Stimulated activated CD8-positive, alpha-beta memory T cell treated with anti-CD3 and anti-CD28 coated beads, Interleukin-7, amount 100 ng/mL, for 48 hours (primary cell): ENCODE measurements at places on chromosomes 4 and X.

- DNase-seq = no peak
These were observed 6.3 kb downstream of the KIAA1210 start for GRCh38 chrX:119121341-119121740.

DNA sequence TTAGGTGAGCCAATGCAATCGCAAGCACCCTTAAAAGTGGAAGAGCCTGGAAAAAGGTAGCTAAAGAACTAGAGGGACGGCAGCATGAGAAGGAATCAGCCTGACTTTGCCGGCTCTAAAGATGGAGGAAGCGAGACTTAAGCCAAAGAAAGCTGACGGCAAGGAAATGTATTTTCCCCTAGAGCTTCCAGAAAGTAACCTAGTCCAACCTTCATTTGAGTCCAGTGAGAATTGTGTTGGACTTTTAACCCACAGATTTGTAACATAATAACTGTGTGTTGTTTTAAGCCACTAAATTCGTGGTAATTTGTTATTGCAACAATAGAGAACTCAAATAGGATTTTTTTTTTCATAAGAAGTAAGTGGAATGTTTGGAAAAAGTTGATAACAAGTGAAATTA, 212.7 kb upstream of the C1QTNF7 start:
- no peak for DNase-seq

- DNase-seq = no peak
These were observed 75.0 kb downstream of the STK32B start for GRCh38 chr4:5126231-5126630.

DNA sequence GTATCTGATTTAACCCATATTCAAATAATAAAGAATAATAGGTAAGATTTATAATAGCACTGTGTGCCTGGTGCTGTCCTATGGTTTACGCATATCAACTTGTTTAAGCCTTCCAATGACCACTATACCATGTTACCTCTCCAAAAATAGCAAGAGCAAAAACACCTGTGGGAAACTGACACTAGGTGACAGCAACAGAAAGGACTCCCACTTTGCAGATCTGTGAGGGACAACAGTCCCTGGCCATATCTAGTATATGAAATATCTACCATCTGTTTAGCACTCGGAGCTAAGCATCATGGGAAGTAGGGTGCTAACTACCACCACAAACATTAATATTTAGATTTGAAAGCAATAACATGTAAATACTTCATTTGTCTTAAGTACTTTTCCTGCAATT, 55.7 kb upstream of the TXK start:
- DNase-seq = no peak

DNA sequence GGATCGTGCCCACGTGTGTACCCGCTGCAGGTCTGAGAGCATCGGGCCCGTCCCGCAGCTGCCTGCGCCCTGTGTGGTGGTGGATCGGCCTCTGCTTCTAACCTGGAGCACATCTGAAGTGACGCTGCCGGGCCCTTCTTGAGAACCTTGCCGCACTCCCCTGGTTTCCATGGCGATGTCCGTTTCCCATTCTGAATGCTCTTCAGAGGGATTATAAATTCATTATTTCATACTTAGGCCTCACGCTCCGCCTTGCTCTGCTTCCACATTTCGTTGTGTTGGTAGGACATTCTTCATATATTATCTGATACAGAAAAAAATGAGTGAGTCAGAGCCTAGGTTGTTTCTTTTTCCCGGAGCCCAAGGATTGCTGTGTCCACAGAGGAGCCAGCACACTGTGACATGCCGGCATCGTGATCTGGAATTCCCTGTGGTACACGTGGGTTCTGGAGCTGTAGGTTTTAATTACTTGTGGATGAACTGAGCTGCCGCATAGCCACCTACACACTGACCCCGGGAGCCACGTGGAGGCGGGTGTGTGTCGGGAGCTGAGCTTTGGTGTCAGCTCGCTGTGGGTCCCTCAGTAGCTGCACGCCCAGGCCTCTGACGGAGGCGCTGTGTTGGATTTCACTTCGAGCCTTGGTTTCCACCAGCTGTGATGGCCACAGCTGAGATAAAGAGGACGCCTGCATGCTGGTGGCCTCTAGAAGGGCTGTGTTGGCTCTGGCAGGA, 63.4 kb downstream of the PSAPL1 start:
- DNase-seq = no peak

- DNase-seq = no peak
These were observed 94.5 kb downstream of the MID1IP1 start for GRCh38 chrX:38895775-38896174.

DNA sequence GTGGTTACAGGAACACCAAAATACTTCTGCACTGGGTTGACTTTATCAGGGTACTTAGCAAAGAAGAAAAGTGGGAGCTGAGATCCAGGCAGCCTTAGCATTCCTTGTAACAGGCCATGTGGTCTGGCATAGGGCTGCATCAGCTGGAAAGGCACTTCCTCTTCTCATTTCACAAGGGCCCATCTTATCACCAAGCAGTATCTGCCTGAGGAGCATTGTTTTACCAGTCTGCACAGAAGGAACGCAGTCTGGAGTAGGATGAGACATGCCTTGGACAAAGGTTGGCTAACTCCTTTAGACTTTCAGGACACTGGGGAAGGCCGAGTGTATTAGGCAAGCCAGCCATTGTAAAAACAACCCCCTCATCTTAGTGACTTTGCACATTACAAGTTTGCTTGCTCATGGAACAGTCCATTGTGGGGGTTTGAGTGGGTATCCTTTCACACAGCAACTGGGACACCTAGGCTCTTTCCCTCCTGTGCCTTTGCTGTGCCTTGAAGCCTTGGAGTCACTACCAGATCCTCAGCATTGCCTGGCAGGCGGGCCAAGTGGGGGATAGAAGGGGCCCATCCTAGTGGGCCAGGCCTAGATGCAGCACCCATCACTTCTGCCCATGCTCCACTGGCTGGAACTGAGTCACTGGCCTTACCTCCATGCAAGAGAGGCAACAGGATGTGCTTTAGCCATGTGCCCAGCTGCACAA, 4.6 kb downstream of the SUV39H1 start:
- DNase-seq = no peak
